Activated CD4-positive, CD25-positive, alpha-beta regulatory T cell (primary cell): ENCODE measurements at places on chromosomes 2 and 18.

GRCh38 chr2:125656190-125656589 lies 999.8 kb upstream of the GYPC start:
- no peak for DNase-seq

- no peak for DNase-seq
These were observed 39.2 kb downstream of the MREG start for GRCh38 chr2:215973954-215974699.

DNA sequence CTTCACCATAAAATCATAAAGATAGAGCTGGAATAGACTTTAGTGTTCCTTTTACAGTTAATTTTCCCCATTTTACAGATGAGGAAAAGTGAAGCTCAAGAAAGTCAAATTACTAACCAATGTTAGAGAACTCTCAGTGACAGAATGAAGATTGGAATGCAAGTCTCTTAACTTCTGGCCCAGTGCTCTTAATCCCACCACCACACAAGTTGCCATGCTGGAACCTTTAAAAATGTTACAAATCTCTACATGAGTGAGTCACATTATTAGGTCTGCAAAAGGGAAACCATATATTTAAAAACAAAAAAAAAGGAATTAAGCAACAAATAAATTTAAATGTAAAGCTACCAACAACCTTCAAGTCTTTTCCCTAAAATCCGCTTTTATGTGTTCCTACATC lies 3.5 kb downstream of the NCKAP1 start:
- DNase-seq, result no peak

GRCh38 chr2:148527488-148528340 lies 116.8 kb upstream of the EPC2 start:
- no peak for DNase-seq

DNA sequence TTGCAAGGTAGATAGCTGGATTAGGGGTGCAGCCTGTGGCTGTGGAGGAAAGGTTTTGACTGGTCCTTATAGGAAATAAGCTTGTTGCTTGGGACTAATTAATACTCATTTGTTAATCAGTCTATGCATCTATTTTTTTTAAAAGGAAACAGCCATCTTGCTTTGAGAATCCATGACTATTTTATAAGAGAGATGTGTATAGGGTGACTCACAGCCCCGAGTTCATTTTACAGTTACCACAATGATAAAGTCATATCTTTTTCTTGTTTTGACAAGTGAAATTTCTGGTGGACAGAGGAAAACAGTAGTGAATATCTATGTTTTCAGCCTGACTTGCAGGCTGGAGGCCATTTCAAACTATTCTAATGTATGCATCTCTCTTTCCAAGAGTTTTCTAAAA lies 193.5 kb upstream of the CCDC68 start:
- DNase-seq, result no peak

DNA sequence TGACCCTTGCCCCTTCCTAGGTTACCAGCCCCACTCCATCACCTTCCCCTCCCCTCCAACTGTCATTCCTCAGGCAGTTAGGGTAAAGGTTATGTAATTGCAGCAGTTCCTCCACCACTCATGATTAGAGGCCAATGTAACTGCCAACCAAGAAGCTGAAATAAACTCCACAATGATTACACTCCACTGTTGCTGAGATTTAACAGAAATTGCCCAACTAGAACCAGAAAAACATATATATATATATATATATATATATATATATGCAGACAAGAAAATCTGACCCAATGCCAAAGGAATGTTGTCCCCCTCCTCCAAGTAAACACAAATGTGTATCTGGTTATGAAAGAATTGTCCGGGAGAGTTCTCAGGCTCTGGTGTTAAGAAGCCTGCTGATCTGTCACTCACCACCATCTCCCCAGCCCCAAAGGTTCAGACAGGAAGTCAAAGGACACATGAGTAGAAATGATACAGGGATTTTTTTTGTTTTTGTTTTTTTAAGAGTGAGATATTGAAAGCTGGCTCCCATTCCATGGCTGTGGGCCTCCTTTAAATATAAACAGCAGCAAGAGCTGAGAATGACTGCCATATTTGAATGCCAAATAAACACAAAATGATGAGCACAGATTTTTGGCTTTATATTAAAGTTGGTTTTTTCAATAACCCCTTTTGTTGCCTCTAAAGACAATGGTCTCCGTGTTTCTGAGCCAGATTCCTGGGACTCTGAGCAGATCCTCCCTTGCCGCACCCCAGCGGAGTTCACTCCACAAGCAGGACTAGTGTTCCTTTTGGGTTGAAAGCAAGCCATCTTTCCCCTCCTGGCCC lies 127.2 kb upstream of the MAPRE2 start:
- DNase-seq, result no peak

DNA sequence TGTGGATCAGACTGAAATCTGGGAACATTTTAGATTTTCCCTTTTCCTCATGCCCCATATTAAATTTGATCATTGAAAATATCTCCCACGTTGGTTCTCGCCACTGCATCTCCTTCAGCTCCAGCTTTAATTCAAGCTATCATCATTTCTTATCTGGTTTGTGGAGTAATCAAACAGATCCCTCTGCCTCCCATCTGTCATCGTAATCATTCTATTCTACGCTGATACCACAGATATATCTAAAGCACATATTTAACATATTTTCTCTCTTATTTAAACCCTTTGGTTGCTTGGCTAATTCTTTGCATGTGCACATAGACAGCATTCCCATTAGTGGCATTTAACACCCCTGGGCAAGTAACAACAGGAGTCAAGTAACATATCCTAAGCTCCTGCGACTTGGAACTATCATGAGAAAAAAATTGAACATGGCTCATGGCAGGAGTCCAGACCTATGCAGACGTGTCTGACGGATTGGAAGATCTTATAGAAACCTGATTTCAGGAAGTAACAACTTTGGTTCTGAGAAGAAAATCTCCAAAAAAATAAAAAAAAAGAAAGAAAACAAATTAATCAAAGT lies 158.8 kb upstream of the KYNU start:
- DNase-seq, result no peak

DNA sequence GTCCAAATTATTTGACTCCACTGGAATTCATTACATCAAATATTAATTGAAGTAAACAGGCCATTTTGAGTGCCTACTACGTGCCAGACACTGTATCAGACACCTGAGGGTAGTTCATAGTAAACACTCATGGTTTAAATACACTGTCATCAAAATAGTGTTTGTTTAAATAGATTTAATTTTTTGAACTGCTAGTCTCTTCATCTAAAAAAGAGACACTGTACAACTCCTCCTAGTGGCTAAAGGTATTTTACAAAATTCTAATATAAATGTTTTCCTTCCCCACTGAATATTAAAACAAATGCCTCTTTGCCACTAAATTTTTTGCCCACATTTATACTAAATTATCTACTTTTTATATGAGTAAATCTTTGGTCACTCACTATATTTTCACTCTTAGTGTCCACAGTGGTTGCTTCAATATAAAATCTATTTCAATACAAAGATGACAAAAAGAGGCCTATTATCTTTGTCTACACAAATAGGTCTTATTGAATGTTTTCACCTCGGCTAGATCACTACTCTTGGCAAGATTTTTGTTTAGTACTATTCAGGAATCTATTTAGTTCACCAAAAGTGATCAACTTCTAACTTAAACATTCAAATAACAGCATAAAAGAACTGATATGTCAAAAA lies 122.1 kb downstream of the TMEM247 start:
- no peak for DNase-seq

DNA sequence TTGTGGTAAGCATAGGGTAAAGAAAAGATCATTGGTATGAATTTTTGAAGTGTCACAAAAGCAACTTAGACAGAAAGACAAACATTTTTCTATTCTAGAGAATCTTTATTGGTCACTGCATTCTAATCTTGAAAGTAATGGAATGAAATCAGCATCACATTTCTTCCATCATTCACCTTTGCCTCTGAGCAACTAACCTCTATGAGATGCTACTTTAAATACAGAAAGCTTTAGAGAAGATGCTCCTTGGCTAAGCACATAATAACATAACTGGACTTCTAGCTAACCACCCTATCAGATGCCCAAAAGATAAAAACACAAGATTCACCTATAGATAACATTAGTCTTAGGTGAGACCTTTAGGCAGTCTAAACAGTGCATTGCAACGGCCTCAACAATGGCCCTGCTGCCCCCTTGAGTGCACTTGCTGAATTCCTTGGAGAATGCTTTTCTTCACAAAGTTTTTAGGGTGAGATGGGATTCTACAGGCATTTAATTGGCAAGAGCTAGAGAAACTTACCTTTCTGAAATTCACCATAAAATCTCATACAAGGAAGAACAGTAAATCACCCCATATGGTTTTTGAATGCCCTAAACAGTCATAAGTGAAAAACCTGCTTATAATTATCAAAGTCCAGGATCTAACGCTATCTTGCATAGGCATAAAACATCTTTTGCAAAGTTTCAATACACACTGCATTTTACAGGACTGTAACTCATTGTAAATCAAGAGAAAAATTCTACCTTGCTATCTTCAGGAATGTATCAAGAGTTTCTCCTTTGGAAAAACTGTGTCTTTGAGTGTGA lies 791.3 kb upstream of the CHAC2 start:
- DNase-seq, result no peak

DNA sequence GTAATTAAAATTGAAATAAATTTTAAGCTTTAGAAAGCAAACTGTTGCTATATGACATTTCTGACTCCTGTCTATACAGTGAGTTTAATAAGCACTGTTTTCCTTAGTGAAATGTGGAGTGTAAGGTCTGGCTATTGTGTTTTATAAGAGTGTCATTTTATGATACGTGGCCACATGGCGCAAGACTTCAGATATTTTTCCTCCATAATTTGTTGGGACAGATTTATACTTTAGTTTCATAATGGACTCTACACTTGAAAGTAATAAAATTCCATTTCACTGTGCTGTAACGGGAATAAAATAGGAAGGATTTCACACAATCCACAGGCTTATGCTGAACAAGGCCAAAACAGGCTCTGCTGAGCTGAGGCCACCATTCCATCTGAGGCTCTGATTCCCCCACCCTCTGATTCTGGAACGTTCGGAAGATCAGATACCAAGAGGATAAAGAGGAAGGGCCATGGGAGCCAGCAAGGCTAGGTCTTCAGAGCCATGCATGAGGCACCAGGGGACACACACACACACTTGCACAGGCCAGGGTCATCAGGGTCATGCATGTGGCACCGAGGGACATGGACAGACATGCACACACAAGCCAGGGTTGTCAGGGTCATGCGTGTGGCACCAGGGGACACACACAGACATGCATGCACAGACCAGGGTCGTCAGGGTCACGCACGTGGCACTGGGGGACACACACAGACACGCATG lies 35.6 kb downstream of the HDAC4 start:
- no peak for DNase-seq

DNA sequence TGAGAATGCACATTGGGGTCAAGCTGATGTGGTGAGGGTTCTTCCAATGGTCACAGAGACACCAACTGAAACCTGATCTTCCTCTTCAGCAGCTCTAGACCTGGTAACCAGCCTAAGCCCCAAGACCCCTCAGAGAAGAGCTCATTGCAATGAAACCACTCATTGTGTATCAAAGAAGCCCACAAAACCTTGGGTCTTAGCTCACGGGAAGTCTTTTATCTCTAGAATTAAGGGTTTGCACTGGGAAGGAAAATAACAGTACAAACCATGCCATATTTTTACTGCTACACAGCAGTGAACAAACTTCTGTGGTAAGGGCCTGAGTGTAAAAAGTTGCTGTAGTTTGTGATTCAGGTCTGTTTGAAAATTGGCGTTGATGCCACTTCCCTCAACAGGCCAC lies 8.6 kb upstream of the UBXN4 start:
- no peak for DNase-seq

- no peak for DNase-seq
These were observed 137.0 kb upstream of the NCKAP5 start for GRCh38 chr2:133705287-133705686.

- no peak for DNase-seq
These were observed 184.3 kb downstream of the SH3BP4 start for GRCh38 chr2:235135990-235136561.

GRCh38 chr2:46471-47345 lies at the start of gene FAM110C:
Gene FAM110C, minus strand, starts transcription at chr2:46505. Its CDS starts 120 bp downstream, at chr2:46385.
- peak; percentile 11 for DNase-seq
